ENCODE measurements at places on chromosomes 3 and 15.

DNA sequence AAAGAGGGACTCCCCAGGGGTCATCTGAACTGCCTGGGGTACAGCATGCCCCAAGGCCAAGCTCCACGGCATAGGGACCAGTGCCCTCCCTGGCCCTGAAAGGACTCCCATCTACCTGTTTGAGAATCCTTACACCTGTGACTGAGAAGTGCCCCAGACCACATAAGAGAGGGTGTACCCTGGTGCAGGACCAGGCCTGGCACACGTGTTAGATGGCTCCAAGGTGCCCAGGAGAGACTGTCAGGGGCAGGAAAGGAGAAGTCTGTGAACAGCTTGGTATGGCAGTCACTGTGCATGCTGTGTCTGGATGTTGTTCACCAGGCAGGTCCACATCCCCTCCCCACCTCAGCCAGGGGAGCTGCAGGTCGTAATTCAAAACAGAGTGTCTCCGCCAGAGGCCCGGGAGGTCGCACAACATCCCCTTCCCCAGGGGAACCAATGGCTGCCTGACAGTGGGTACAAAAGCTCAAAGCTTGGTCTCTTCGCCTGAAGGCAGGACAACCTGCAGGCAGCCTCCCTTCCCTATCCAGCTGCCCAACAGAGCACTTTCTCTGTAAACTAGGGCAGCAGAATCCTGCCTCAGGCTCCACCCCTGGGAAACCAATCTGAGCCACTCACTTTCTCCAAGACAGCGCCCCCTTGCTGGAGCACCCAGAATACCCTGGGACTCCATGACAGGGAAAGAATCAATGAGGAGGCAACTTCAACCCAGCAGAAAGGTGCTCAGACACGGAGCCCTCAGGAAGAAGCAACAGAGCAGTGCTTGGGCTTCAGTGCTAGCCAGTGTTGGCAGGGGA, 3.9 kb downstream of the NUP210 start:
- DNase-seq: no peak

DNA sequence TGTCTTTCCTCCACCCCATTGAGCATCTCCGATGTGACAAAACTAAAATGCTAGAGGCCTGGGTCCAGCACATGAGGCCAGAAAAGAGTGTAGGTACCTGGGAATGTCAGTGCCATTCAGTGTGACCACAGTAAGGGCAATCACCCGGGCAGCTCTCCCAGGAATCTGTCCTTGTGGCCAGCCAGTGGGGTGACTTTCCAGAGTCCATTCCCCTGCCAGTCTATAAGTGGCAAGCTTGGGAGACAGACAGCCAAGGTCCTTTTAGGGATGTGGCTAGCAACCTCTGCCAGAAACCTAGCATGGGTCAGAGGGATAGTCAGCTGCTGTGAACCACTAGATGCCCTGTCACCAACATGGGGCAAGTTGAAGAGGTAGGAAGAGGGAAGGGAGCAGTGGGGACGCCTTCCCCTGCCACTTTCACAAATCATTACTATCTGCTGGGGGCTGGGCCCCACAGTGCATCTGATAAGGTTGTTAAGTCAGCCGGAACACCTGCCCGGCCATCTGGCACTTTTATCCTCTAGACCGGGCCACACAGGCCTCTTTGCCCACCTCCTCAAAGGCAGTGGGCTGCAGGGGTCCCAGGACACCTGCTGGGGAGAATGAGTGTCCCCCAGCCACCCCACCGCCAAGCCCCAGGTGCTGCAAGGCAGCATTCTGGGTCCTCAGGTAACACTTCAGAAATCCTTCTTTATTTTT, 24.8 kb upstream of the DET1 start:
- no peak for DNase-seq

DNA sequence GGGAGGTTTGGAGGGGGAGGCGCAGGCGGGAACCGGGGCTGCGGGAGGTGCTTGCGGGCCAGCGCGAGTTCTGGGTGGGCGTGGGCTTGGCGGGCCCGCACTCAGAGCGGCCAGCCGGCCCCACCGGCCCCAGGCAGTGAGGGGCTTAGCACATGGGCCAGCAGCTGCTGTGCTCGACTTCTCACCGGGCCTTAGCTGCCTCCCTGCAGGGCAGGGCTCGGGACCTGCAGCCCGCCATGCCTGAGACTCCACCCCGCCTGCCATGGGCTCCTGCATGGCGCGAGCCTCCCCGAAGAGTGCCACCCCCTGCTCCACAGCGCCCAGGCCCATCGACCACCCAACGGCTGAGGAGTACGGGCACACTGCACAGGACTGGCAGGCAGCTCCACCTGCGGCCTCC, 98.6 kb upstream of the IGF1R start:
- DNase-seq: no peak

DNA sequence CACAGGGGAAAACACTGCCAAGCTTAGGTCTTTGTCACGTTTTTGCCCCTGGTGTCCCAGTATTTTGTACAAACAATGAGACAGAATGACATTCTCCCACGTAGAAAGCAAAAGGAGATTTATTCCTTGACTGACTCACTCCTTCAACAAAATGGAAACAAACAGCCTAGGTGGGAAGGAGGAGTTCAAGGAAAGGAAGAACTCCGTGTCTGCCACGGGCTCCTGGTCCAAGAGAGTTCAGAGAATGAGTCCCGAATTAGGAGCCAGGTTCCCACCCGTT, 8.1 kb downstream of the TLE3 start:
- no peak for DNase-seq

GRCh38 chr3:72661115-72661457, 187.2 kb downstream of the SHQ1 start:
- DNase-seq: no peak

Measured in stimulated activated CD8-positive, alpha-beta memory T cell treated with anti-CD3 and anti-CD28 coated beads, Interleukin-7, amount 100 ng/mL, for 4 hours (primary cell).